ENCODE measurements at places on chromosomes 16 and 17.

DNA sequence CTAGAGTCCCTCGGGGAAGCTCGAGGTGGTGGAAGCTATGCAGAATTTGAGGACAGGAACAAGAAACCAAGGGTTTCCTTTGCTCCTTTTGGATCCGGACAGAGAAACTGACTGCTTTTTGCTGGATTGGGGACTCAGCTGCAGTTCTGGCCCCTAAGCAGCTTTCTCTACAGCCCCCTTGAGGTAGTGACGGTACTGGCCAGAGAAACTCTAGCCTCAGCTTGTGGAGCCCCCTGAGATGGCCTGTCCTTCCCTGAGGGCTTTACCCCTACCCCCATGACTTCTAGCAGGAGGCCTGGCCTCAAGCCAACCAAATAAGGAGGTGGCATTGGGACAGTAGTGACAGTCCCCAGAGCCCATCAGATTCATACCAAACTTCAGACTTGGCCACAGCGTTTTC, 118.1 kb downstream of the IRX5 start:
- DNase-seq: no peak

GRCh38 chr17:4895657-4896331, 3.5 kb upstream of the C17orf107 start:
- DNase-seq: no peak

DNA sequence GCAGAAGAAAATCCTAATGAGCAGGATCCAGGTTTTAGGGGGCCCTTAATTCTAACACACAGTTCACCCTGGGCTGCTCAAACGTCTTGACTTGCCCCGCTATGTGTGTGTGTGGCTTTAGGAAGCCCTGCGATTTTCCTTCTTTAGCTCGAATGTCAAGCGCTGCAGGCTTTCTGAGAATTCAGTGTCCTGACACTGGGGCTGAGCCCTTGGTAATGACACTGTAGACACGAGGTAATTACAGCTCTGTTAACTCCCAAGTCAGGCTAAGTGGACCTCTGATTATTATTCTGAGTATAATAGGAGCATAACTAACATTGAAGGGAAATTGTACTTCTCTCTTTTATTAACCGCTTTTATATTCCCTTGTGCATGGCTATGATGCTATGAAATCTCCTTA, 202.1 kb downstream of the RBFOX1 start:
- no peak for DNase-seq

DNA sequence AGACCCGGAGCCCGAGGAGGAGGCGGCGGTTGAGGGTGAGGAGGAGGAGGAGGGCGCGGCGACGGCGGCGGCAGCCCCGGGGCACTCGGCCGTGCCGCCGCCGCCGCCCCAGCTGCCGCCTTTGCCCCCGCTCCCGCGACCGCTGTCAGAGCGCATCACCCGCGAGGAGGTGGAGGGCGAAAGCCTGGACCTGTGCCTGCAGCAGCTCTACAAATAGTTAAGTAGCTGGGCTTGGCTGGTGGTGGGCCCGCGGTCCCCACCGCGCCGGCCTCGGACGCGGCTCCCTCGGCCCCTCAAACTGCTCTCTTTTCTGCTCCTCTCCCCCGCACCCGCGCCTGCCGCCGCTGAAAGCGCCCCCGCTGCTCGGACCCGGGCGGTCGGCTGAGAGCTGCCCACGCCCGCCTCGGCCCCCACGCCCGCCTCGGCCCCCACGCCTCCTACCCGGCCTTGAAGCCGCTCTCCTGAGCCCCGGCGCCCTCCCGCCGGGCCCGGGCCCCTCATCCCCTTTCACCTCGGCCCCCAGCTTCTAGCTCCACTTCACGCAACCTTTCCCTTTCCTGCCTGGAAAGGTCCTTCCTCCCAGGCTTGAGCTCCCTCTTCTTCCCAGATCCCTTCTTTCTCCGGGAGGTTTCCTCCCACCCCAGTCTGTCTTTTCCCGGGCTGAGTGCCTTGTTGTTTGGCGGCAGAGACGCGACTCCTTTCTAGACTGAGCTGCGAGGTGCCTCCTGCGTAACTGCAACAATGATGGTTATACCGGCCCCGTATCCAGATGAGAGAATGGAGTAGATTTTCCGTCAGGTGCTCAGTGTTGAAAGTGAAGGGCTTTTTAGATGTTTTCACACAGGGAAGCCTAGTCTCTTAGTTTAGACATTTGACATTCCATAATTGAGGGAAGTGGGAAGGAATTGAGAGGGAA, 850 bp downstream of the PPM1E start:
- no peak for DNase-seq

- no peak for DNase-seq
Measured at GRCh38 chr17:50891577-50891989, 25.4 kb upstream of the TOB1 start.

- DNase-seq: no peak
Measured at GRCh38 chr17:77216486-77216885, 75.7 kb downstream of the SEC14L1 start.

DNA sequence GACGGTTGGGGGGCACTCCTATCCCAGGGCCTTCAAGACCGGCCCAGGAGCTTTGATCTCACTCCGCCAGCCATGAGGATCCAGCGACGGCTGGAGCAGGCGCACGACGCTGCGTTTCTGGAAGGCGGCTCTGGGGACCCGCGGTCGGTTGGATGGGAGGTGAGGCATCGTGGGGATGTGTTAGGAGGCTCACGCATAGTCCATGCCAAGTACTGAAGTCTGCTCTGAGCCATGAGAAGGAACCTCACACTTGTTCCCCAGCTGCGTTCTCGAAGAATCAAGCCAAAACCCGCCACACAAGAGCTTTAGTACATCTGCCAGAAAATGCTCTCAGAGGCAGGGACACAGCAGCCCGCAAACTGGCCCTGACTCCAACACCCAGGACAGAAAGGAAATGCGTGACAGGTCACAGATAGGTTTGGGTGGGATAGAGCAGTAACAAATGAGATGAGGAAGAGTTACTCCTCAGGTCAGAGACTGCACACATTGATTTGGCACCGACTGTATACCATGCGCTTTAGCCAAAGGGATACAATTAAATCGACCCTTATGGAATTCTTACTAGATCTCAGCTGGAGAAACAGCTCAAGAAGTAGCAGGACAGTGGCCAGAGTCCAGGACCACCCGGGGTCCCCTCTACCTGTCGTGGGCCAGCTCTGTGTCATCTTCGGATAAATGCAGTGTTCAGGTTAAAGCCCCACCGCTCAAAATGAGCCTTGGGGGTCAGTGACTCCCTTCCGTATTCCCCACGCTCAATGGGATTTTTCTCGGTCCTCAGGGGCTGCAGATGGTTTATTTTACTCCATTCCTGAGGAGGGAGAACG, 6.7 kb upstream of the GSG1L start:
- DNase-seq: no peak

DNA sequence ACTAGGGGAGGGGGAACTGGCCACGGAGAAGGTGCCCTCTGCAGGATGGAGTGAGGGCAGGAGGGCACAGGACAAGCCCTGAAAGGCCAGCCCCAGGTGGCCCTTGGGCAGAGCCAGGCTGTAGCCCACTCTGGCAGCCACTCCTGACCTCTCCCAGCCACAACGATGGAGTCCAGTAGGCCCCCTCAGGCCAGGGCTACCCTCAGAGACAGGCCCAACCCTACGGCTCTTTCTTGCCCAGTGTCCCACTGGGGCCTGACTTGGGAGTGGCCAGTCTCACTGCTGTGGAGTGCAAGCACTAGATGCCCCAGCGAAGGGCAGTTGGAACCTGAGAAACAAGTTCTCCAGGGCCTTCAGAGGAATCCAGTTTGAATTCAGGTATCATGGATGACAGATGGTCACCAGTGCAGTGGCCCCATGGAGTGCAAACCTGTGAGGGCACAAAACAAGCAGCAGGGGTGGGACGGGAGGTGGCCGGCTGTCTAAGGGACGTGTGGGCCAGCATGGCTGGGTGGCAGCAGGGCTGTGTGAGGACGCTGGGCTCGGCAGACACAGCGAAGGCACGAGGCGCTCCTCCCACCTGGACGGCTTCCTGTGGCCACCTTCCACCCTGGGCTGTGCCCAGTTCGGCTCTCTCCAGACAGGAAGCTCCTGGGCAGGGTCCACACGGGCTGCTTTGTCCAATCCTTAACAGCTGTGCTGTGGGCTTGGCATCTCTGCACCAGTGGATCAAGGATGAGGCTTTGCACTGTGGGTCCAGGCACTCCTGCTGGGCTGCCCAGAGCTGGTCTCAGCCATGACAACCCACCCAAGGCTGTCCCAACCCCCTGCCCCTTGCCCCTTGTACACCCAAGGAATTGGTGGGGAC, 72.1 kb downstream of the AMFR start:
- DNase-seq: no peak

DNA sequence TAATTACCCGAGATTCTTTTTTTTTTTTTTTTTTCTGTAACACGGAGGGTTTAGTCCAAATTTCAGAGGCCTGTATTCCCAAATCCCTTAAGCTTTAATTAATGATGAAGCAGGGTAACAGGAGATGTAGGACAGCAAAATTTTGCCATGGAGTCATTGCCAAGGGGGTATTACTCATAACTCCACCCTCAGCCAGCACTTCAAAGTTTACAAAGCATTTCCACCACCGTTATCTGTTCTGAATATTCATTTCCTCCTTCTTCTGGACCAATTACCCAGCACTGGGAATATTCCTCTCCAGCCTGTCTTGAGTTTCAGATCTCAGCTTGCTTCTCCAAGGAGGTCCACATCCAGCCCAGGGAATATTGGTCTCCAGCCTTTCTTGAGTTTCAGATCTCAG, 747.5 kb upstream of the EEF2KMT start:
- no peak for DNase-seq

DNA sequence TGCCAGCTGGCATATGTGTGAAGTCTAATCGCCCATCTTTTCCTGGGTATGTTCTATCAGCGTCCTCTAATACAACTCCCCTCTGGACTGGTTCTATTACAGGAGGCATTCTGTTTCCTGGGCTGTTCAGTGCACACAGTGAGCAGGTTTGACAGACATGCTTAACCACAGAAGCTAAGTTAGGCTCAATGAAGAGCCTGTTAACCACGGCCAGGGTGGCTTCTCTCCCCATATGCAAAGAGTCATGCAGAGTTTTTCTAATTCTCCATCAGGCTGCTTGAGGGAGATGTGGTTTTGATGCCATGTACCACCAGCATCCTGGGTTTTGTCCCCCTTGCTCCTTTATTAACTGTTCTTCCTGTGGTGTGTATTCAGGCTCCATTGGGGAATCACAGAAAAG, 57.2 kb upstream of the ALOX12 start:
- no peak for DNase-seq

GRCh38 chr16:72798264-72798663, 249.7 kb downstream of the ZFHX3 start:
- no peak for DNase-seq

GRCh38 chr16:14011846-14012245, 59.3 kb upstream of the MRTFB start:
- DNase-seq: no peak

DNA sequence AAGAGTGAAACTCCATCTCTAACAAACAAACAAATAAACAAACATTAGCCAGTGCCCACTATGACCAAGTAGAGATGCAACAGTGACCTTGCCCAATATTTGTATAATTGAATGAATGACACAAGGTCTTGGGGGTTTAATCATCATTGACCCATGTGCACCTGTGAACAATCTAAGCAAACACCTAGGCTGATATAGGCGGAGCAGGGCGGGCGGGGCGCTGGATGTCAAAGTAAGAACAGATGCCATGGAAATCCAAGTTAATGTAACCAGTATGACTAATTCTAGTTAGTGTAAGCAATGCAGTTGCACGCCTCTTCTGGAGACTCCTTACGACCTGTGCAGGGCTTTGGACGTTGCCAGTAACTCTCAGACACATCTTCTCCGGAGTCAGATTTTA, 17.6 kb downstream of the RCVRN start:
- no peak for DNase-seq

DNA sequence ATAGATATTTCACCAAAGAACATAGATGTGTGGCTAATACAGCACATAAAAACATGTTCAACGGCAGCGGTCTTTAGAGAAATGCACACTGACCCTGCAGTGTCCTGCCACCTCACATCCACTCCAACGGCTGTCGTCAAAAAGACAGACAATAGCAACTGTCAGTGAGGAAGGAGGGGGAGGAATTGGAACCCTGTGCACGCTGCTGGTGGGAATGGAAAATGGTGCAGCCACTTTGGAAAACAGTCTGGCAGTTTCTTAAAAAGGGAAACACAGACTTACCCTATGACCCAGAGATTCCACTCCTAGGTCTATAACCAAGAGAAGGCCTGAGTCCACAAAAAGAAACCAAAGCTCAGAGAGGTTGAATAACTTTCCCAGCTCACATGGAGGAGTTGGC, 7.7 kb downstream of the CEP295NL start:
- no peak for DNase-seq

GRCh38 chr16:87043231-87044031, 273.8 kb downstream of the C16orf95 start:
- DNase-seq: no peak

DNA sequence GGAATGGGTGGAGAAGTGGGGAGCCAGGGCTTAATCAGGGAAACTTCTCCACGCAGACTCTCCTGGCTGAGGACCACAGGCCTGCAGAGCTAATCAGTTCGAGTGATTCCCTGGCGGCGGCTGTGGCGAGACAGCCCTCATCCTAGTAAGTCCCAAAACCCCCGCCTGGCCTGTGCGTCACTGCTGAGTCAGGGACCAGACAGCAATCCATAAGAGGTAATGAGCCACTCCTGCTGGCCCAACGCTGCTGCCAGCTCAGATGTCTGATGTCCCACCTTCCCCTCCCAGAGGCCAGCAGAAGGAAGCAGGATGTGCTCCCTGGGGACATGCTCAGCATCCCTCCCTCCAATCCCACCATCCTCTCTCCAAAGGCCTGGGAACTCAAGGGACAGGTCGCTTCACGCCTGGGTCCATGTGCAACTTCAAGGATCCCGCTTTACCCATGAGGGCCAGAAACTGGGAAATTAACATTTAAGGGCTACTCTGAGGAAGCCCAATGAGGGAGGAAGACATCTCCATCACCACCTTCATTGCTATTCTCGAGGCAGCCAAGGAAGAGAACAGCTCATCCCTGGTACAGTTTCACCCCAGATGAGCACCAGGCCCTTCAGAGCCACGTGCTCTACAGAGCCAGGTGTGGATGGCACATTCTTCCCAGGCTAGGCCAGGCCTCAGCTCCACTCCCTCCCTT, 7.9 kb downstream of the ACLY start:
- no peak for DNase-seq

DNA sequence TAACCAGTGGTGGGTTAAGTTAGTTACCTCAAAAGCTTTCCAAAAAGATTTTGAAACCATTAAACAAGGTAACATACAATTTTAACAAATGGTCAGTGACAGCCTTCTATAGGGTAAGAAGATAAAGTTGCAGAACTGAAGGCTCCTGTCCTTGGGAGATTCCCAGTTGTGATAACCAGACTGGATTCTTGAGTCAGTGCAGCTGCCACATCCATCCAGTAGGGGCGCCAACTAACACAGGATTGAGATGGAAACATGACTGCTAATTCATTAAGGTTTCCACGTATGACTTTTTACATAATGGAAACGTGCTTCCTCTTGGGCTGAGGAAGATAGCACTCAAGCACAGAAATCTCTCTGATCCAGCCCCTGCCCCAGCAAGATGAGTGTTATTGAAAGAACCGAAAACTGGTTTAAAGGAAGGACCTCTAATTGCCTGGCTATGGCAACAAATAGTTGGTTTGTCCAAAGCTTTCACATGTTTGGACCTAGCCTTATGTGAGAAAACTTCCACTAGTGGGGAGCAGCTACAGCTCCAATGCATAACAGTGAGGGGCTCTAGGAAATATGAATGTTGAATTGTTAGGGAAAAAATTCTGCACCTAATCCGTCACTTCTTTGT, 269.8 kb upstream of the MYOCD start:
- DNase-seq: no peak

Data from epithelial cell of prostate (primary cell).